Stomach (tissue), 19 donors: ENCODE measurements at places on chromosomes 16 and 17. TPM values are rescaled to one million over a fixed set of nuclear protein-coding genes. Genes with fewer than 3 reads are reported as not detected.

CDK5R1 gene
- total RNA-seq, result not detected

GRCh38 chr16:4790871-4791270 is 2.7 kb upstream of the SEPTIN12 start:
- DNase-seq, result no peak
- H3K4me3 ChIP-seq, result no peak overlapping the region
- H3K27ac ChIP-seq, result no peak overlapping the region
- no peaks in the 10 kb centered on the region for H3K36me3 ChIP-seq
- H3K27me3 ChIP-seq, result no peaks in the 10 kb centered on the region
- peaks cover 9% of the 10 kb centered on the region for H3K4me1 ChIP-seq

DNA sequence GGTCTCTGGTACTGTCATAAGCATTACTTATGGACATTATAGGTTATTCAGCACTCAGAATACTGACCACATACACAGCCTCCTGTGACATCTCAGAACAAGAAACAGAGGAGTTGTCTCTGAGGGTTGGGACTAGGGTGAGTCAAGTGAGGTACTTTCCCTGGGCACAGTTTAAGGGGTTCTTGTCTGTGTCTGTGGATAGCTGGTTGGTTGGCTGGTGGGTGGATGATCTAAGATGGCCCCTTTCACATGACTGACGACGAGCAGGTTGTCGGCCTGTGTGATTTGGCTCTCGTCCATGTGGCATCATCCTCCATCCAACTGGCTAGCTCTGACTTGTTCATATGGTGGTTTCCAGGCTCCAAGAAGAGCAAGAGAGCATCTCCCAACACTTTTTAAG is 163.9 kb downstream of the PRKCB start:
- no peak for DNase-seq
- H3K4me1 ChIP-seq, result peaks cover 4% of the 10 kb centered on the region

DNA sequence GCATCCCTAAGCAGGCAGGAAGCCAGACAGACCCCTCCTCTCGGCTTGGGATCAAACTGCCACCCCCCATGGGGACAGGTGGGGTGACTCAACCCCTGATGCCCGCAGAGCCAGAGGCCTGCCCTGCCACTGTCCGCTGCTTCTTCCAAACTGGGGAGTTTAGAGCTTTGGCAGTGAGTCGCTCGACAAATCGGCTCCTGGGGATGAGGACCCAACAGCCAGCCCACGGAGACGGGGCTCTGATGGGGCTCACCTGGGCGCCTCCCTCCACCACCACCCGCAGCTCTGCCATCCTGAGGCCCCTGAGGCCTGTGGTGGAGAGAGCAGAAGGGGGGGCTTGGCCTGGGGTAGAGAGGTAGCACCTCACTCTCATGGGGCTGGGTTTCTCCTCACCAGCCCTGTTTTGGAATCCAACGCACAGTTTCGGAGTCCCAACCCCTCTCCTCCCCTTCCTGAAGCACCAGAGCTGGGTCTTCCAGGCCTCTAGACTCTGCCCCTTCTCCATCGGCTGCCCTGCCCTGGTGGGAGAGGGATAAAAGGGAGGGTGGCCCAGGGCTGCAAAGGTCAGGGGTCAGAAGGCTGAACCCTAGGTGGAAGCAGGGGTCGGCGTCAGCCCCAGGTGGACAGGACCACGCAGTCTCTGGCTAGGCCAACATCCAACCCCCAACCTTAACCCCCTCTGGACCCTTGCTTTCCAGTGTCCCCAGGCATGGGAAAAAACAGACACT is 5.8 kb downstream of the PRSS22 start:
- peaks cover 5% of the 10 kb centered on the region for H3K27me3 ChIP-seq
- no peak overlapping the region for H3K27ac ChIP-seq
- H3K4me3 ChIP-seq, result no peak overlapping the region
- H3K4me1 ChIP-seq, result no peaks in the 10 kb centered on the region

- DNase-seq, result no peak
- no peaks in the 10 kb centered on the region for H3K27me3 ChIP-seq
- peaks cover 3% of the 10 kb centered on the region for H3K36me3 ChIP-seq
Observed at GRCh38 chr16:20830372-20830771, 24.0 kb downstream of the REXO5 start.

DNA sequence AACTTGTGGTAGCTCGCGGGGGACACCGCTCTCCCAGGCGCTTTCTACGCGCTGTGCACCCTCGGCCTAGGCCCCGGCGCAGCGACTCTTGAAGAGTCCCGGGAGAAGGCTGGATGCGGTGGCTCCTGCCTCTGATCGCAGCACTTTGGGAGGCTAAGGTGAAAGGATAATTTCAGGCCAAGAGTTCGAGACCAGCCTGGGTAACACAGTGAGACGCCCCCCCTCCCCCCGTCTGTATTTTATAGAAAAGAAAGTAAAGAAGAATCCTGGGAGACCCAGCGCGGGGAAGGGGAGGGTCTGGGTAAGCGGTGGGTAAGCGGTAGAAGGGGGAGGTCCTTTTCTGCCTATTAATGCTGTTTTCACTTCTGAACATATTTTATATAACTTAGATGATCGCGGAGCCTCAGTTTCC is 486 bp upstream of the PLLP start:
- peak overlapping the region; percentile 90 for H3K27ac ChIP-seq
- no peaks in the 10 kb centered on the region for H3K36me3 ChIP-seq
- H3K4me1 ChIP-seq, result peaks cover 10% of the 10 kb centered on the region

- H3K27ac ChIP-seq, result no peak overlapping the region
- H3K4me1 ChIP-seq, result no peaks in the 10 kb centered on the region
- no peak for DNase-seq
- no peaks in the 10 kb centered on the region for H3K27me3 ChIP-seq
Observed at GRCh38 chr16:51497541-51498211, 346.6 kb upstream of the SALL1 start.
